T-cell (primary cell): ENCODE measurements at places on chromosomes 7 and 10.

DNA sequence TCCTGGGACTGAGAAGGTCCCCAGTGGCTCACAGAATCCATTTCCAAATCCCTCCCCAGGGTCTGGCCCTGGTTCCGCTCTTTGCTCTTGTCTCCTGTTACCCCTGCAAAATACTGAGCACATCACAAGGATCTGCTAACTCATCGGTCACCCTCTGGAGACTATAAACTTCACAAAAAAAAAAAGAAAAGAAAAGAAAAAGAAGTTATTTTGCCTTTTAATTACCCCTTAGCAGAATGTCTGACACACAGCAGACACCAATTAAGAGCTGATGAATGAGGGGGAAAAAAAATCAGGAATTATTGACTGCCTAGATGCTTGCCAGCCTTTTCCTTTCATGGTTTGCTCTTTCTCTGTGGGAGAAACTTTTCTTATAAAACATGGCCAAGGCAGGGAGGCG, 578.7 kb downstream of the GRID1 start:
- DNase-seq, result no peak

- DNase-seq, result no peak
These were observed 110.7 kb downstream of the RNF32 start for GRCh38 chr7:156751319-156751718.

GRCh38 chr7:132500727-132501440, 75.4 kb downstream of the PLXNA4 start:
- DNase-seq, result no peak

DNA sequence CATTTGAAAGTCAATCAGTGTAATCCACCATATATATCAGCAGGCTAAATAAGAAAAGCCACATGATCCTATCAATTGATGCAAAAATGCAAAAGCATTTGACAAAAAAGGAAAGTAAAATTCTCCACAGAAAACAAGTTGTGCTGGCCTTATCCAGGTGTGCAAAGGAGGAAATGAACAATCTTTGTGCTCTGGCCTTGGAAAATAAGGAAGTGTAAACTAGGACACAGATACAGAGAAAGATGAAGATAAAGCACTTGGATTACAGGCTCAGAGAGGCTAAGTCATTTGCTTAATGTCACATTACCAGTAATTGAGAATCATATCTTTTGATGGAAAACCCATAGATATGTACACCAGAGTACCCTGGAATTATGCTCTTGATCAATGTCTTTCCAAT, 54.5 kb downstream of the CXCL12 start:
- DNase-seq, result no peak

- DNase-seq, result no peak
These were observed 96.2 kb downstream of the LHPP start for GRCh38 chr10:124557648-124558338.

DNA sequence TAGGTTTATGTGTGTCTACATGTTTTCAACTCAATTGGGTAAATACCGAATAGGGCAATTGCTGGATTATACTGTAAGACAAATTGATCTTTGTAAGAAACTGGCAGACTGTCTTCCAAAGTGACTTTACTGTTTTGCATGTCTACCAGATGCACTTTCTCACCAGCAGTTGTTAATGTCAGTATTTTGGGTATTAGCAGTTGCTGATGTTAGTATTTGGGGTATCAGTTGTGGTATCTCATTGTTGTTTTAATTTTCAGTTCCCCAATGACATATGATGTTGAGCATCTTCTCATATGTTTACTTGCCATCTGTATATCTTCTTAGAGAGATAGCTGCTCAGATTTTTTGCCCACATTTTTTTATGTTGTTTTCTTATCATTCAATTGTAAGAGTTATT, 10.6 kb downstream of the PDE6C start:
- no peak for DNase-seq

DNA sequence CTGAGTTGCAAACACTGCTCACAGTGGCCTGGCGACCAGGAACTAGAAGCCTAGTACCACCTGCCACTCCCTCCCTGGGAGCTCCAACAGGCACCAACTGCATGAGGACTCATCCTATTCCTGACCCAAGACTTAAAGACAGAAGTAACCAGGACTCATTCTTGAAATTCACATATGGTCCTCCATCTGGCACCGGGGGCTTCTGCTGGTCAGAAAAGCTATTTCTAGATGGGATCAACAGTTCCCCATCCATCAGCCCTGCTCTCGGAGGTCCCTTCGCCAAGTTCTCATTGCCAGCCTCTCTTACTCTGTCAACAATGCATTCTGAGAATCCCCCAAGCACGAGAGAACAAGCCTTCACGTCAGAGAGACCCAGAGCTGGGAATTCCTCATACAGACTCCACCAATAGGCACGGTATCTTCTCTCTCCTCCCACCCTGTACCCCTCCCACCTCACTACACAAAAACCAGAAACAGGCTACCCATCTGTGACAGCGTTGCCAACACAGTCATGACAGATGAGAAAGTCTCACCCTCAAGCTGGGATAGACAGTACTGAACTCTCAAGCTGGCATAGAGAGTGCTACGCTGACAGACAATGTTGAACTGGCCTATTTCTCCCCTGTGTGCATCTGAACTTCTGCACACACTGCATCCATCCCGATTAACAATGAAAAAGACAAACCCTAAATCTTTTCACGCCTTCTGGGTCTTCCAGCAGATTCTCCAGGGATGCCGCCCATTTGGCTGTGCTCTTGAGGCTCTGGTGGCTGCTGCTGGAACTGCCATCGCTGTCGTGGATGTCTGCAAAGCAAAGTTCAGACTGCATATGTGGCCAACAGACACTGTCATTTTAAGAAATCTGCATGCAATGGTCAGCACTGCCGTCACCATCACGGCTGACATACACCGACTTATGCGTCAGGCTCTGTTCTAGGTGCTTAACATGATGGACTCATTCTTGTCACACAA, 15.6 kb downstream of the RGS10 start:
- DNase-seq, result no peak
